ENCODE measurements at places on chromosomes 5 and 9.

DNA sequence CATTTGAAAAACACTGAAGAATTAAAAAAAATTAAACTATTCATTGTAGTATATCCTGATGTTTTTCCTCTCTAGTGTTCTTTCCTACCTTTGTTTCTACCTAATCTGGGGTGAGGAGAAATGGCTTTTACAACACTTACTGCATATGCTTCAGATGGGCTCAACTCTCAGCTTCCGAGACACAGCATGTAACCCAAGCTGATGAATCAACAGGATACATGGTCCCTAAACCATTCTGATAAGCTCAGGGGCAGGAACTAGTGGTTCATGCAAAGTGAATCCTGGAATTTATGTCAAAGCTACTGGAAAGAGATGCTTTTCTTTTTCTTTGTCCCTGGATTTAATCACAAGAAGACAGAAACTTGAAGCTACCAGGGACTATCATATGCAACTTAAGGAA is 672.5 kb upstream of the RORB start:
- DNase-seq: no peak

DNA sequence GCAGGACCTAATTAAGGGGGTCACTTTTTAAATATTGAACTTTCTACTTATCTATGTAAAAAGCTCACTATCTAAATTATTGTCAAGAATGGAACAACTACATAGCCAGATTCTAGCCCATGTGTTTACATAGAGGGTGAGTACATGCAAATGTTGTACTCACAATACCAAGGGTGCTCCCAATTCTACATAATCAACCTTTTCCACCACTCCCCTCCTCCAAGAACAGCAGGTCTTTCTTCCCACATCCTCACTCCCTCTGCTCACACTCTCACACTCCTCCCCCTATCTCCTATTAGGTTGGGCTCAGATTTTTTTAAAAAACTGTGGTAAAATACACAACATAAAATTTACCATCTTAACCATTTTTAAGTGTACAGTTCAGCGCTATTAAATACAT is 325.4 kb downstream of the ARL15 start:
- no peak for DNase-seq

DNA sequence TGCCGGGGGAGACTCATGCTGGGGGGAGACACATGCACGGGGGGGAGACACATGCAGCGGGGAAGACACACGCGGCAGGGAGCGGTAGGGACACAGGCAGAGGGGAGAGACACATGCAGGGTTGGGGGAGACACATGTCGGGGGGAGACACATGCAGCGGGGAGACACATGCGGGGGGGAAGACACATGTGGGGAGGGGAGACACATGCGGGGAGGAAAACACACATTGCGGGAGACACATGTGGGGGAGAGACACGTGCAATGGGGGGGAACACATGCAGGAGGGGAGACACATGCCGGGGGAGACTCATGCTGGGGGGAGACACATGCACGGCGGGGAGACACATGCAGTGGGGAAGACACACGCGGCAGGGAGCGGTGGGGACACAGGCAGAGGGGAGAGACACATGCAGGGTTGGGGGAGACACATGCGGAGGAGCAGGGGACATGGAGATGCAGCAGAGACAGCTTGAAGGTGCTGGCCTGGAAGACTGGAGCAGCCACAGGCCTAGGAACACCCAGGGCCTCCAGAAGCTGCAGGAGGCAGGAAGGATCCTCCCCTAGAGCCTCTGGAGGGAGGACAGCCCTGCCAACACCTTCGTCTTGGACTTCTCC is 20.3 kb upstream of the OLFM1 start:
- DNase-seq: peak; percentile 8

DNA sequence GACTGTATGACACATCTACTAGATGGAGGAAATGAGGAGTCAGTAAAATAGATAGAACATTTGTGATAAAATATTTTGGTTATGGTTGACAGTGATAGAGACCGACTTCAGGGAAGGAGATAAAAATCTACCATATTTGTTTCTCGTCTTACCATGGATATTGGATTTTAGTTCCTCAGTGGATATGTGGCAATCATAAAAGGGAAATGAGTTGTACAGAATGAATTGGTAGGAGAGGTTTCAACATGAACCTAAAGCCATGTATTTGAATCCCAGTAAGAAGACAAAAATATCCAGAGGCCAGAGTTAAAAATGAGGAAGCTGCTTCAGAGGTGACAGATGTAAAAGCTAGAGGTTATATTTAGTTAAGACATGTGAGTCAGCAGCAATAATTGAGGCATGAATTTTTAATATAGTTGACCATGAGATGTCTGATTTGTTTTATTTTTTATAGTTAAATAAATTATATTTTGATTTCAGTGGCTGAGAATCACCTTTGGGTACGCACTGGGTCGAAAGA is 480.4 kb upstream of the TUSC1 start:
- DNase-seq: no peak

GRCh38 chr9:35757226-35757891 is 3.3 kb upstream of the MSMP start:
- DNase-seq: no peak

GRCh38 chr5:14138608-14139540 is 4.3 kb upstream of the TRIO start:
- DNase-seq: no peak

DNA sequence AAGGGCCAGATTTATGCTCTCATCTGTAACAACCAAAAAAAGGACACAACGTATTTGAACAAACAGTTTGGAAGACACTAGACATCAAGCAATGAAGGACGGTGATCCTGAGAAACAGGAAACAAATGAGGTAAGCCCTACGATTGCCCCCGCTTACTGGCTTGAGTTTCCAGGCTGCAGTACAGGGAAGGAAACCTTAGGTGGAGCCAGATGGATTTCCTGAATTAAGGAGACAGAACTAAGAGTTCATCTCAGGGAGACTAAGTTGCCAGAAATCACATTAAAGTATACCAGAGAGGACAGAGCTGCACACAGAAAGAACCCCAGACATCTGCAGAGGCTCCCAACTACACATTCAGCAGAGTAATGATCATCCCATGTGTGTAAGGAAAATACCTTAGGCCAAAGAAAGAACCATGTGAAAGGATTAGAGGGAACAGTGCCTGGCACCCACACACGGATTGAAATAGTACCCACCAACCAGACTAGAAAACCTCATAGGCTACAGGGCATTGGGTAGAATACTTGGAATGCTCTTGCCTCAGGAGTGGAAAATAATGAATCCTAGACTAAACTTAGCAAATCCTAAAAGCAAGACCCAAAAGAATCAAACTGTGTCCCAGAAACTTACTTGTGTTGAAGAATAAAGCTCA is 99.3 kb upstream of the NIPBL start:
- DNase-seq: no peak

DNA sequence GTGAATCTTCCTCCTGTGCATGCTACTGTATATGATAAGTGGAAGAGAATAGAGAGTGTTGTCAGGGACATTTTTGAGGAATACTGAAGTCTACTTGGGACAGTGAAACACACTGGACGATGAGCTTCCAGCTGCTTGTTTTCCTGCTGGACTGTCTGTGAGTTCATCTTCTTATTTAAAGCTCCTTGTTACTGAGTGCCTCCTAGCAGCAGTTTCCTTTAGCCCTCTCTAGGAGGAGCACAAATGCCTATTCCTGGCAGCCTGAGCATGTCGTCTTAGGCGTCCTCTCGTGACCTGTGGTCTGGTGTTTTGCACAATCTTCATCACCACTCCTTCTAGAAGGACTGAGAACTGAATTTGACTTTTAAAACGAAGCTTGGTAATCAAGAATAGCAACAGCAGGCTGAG is 43.8 kb downstream of the ANKRD33B start:
- no peak for DNase-seq

DNA sequence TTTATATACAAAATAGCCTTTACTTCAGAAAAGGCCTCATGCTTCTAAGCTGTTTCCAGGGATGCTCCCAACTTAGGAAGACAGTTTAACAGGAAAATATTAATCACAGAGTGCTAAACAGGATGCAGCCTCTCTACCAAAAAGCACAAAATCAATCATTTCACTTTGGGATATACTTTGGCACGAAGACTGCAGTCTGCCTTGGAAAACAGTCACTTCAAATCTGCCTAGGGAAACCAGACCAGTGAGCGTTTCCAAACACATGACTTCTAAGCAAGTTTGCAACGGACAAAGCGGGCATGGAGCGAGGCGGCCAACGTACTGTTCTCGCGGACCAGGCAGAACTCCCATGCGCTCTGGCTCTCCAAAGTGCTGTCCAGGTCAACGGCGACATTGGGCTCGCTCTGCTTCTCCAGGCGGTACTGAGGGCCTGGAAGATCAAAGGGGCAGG is 201.0 kb downstream of the MAPKAP1 start:
- no peak for DNase-seq

- DNase-seq: no peak
Measured at GRCh38 chr9:87337335-87338087, 160.2 kb upstream of the DAPK1 start.

DNA sequence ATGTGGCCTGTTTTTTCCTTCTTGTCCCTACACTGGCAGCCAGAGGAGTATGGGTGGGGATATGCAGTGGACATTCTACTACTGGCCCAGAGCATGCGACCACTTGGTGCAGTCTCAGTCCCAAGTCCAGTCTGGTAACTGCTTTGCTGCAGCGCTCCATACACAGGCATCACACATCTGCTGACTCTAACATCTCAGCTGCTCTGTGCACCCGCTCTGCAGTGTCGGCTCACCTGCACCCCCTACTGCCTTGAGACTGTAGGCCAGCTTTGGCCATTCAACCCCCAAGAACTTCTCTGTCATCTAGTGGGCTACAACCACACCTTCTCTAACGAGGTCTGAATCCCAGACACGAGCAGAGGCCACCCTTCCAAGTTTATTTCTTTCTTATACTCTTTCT is 46.4 kb upstream of the SLCO6A1 start:
- DNase-seq: no peak

GRCh38 chr5:32720300-32720699 is 9.2 kb downstream of the NPR3 start:
- DNase-seq: no peak

DNA sequence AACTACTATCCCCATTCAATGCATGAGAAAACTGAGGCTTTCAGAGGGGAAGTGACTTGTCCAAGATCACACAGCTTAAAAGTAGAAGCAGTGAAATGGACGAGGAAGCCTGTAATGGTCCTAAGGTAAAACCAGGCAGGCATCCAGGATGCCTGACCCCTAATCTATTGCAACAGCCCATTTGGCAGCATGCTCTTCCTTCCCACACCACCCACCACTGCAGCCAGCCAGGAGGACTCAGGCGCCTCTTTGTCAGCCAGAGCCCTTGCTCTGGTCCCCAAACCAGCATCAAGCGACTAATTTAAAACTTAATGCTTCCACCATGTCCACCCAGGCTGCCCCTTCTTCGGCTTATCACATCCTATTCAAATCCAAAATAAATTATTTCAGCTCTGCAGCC is 541.6 kb downstream of the CDK5RAP2 start:
- no peak for DNase-seq

GRCh38 chr5:139377226-139377625 is 5.9 kb downstream of the SLC23A1 start:
- DNase-seq: no peak

DNA sequence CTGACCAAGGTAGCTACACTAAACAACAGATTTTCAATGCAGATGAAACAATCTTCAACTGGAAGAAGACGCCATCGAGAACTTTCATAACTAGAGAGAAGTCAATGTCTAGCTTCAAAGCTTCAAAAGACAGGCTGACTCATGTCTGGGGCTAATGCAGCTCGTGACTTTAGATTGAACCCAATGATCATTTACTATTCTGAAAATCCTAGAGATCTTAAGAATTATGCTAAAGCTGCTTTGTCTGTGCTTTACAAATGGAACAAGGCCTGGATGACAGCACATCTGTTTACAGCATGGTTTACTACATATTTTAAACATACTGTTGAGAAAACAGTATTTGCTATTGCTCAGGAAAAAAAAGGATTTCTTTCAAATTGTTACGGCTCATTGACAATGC is 54.9 kb downstream of the RICTOR start:
- DNase-seq: no peak

- no peak for DNase-seq
Measured at GRCh38 chr5:55773057-55773456, 35.2 kb downstream of the DDX4 start.

DNA sequence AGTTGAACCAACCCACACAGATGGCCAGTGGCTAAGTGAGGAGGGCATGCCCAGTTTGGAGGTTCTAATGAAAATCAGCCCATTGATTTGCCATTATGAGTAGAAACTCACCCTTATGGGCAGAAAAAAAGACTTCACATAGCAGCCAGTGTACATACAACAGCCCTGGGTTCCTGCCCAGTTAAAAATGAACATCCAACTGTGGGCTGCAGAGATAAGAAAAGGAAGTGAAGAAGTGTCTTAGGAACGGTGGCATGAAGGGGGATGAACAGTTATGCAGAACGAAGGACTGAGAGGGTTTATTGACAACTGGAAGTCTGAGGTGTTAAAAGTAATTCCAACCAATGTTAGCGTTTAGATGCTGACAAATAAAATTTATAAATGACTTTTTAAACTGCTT is 118.4 kb downstream of the MARCHF3 start:
- no peak for DNase-seq

- no peak for DNase-seq
Measured at GRCh38 chr5:39822020-39822419, 397.2 kb upstream of the DAB2 start.

GRCh38 chr5:127409921-127410675 is 107.3 kb upstream of the PRRC1 start:
- no peak for DNase-seq

GRCh38 chr9:88106492-88106891 is 31.8 kb downstream of the SPATA31C2 start:
- no peak for DNase-seq

Data from activated T-cell treated with anti-CD3 and anti-CD28 coated beads, Interleukin-2, amount 50 U/mL, for 1 hour (primary cell).